ENCODE measurements at places on chromosomes 7 and 10.

DNA sequence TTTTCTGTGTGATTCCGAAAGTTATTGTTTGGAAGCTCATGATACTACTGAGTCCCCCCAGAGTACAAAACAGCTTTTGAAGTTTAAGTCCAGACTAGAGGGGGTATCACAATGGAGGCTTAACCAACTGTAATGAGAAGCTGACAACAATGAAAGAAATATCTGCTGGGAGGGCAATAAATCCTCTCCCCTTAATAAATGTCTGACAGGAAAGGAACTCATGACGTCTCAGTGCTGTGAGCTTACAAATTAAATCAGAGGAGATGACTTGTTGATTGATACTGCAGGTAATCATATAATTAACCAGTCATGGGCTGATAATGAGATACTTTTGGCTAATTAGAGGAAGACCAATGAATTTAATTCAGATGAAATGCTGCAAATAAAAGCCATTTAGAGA lies 102.6 kb upstream of the WDR11 start:
- DNase-seq: no peak

- DNase-seq: no peak
Measured at GRCh38 chr7:95766657-95767056, 5.7 kb upstream of the DYNC1I1 start.

DNA sequence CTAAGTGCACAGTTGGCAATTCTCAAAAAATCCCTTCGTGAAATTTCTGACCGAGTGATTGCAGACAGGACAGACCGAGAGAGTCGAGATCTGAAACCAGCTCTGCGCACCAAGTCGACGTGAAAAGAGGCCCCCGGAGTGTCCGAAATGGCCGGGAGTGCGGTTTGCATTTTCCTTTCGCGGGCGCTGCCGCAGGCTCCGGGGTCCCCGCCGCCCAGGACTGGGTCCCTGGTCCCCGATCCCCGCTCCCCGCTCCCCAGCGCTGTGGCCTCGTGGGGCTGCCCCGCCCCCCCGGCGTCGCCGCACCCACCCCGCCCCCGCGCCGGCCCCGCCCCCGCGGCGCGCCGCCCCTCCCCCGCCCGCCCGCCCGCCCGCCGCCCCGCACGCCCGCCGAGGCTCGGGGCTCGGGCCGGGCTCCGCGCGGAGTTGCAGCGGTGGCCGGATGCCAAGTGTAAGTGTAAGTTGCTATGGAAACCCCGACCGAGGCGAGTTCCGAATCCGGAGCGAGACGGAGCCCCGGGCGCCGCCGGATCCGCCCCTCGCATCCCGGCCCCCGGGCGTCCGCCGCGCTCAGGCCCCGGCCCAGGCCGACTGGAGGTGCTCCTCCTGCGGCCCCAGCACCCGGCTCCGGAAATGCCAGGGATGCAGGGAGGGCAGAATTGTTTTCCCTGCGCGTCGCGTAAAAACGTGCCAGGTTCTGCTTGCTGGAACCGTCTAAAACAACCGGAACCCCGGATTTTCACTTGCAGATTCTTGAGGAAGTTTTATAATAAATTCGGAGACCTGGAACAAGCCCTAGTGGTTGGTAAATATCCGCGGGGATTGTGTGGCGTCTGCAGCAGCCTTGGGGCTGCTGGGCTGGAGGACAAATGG lies 4.6 kb downstream of the BMI1 start:
- DNase-seq: peak; percentile 79

- DNase-seq: no peak
Measured at GRCh38 chr10:34156781-34157425, 658.2 kb downstream of the PARD3 start.

DNA sequence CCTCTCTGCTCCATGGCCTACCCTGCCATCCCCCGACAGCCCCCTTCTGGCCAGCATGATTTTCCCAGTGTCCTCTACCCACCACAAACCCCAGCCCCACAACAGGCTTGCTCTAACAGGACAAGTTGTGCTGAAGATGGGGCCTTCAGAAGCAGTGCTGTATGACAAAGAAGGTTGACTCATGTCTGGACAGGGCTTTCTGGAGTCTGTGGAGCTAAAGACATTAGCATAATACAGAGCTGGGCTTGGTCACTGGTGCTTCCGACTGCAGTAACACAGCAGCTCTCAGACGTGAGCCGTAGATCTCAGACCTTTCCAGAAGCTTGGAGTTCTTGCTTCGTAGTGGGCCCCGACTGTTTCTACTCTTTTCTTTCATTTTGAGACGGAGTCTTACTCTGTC lies 100.5 kb downstream of the GTF2IRD1 start:
- peak; percentile 38 for DNase-seq

- peak; percentile 74 for DNase-seq
Measured at GRCh38 chr10:91798649-91799611, 704 bp downstream of the TNKS2 start.

DNA sequence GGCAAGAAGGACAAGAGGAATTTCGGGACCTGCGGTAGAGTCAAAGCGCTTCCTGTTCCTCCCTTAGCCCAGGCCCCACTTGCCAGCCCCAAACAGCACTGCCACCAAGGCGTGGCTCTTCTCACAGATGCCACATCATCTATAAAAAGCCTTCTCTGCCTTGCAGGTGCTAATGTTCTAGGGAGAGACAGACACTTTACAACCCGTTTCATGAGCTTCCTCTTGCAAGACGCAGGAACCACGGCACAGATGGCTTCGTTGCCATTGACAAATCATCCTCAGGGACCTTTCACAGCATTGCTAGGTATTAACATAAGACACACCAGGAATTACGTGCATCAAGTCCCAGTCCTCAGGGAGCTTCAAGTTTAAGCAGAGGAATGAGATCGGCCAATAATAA lies 180.9 kb downstream of the JCAD start:
- no peak for DNase-seq

DNA sequence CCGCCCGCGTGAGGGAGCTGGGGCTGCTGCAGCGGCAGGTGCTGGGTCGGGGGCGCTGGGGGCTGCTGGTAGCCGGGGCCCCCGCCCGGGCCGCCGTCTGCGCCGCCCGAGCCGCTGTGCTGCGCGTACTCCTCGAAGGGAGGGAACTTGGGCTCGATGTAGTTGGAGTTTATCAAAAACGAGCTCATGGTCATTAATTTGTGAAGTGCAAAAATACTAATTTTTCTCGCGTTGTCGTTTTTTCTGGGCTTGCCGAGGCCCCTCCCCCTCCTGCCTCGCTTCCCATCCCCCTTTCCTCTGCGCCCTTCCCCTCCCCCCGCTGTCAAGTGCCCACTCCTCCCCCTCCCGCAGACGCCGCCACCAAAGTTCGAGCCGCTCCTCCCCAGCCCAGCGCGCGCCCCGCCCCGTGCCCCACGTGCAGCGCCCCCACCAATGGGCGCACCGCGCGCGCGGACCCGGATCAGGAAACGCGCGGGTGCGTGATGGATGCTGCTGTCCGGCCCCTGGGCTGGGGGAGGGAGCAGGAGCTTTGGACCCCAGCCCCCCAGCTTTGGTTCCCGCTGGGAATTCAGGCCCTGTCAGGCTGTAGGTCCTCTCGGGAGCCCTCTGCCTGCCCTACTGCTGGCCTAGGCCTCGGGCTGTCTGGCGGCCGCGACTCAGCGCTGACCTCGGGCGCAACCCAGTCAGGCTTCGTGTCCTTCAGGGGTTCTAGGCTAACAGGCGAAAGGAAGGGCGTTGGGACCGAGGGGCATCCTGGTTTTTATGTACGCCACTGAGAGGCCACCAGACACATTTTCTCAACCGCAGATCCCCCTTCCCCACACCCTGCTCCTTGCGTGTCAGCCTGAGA lies at the start of gene HOXA4:
TSS of gene HOXA4 (minus strand) at position 218 of the 850 bp plus-strand sequence. CDS start at position 194, 24 bp downstream.
- peak; percentile 83 for DNase-seq

- DNase-seq: no peak
Measured at GRCh38 chr7:103811290-103811689, 178.2 kb downstream of the RELN start.

- DNase-seq: no peak
Measured at GRCh38 chr7:29087840-29088170, 58.5 kb downstream of the CPVL start.

DNA sequence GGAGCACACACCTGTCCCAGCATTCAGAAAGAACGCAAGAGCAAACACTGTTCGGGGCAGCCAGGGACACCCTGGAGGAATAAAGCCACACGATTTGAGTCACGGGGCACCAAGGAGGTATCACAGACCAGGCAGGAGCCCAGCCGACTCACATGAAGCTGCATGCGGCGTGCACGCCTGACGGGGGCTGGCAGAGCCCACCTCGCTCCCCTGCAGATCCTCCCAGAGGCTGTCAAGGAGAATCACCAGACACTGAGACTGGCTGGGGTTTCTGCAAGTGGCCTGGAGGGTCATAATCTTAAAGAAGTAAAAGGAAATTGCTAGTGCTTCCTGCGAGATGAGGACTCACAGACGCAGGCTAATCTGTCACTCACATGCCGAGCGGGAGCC lies 61.6 kb downstream of the TCERG1L start:
- DNase-seq: no peak

DNA sequence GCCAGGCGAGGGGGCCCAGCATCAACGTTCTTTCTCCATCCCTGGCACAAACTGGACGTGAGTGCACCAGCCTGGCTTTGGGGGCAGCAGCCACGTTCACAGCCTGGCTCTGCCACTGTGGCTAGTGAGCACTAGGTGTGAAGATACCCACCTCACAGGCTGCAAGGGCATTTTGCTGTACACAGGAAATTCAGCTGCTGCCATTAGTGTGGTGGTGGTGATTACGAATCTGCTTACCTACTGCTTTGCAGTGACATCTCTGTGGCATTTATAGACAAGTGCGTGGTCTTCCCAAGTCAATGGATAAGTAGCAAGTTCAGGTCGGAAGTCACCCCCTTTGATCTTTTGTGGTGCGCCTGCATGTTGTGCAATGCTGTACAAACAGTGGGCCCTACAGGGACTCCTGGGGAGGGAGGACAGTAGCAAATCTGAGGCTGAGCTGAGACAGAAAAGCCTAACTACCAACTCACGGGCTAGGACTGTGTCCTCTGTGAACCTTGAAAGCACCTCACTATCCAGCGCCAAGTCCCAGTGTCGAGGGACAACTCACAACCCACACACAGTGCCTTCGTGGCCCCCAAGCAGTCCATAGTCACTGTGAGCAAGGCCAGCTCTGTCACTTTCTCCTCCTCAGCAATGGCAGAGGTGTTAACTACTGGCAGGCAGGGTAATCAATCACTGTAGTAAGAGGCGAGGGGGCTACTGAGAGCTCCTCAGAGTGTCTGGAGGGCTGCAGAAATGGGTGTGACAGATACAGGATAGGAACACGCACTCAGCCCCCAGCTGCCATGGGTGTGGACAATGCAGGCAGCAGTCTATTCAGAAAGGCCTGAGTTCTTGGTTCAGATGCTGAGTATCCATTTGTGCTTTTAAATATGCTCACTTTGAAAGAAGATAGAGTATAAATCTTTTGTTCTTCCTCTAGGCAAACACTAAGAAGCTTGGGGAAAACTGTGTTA lies 17.0 kb upstream of the MMP21 start:
- no peak for DNase-seq

DNA sequence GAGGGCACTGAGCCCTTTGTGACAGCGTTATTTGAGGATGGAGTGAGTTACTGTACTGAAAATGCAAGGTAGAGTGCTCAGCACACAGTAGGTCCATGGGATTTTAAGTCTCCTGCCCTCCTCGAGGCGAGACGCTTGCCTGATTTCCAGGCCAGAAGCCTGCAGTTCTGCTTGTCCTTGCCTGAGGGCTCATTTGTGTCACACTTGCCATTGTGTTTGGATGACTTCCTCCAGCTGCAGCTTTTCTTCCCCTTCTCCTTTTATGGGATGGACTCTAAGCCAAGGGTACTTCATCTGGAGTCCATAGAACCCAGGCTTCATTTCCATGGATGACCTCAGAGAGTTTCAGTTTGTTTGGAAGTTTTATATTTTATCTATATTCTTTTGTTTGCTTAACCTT lies 304.2 kb upstream of the BMPER start:
- no peak for DNase-seq

DNA sequence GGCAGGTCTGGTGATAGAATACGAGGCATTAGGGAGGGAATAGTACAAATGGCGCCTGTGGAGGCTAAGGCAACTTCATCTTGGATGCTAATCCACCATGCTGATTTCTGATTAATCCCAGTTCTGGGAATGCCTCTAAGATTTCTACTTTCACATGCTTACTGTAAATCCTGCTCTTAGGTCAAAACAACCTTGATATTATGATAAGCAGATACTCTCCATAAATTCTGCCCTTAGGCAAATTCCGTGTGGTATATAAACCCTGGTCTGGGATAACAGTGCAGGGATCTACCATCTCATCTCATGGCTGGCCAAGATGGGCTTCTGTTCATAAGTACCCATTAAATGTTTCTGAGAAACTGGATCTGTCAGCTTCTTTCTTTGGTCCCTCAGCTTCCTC lies 11.4 kb upstream of the NEUROG3 start:
- no peak for DNase-seq

DNA sequence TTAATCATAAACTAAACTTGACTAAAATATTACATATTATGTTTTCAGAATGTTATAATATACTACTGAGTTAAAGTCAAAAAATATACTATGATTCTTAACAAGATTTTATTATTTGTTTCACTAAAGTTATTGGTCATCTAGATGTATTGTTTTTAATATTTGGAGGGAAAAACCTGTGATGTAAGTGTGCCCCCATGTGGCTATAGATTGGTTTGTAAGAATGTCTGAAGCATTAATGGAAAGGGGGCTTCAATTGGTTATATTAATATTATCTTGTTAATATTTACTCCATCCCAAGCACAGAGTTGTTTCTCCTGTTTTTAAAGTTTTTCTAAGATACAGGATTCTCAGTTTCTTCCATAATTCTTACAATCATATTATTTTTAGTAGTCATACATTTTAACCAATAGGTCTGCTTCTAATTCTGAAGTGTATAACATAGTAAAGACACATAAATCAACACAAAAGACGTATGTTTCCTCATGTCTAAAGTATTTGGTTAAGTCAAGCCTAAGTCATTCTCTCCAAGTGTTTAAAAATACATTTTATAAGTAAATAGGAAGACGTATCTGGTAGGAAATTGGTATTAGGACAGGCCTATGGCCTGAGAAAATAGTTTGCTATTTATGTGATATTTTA lies 58.0 kb downstream of the GNAT3 start:
- peak; percentile 47 for DNase-seq

DNA sequence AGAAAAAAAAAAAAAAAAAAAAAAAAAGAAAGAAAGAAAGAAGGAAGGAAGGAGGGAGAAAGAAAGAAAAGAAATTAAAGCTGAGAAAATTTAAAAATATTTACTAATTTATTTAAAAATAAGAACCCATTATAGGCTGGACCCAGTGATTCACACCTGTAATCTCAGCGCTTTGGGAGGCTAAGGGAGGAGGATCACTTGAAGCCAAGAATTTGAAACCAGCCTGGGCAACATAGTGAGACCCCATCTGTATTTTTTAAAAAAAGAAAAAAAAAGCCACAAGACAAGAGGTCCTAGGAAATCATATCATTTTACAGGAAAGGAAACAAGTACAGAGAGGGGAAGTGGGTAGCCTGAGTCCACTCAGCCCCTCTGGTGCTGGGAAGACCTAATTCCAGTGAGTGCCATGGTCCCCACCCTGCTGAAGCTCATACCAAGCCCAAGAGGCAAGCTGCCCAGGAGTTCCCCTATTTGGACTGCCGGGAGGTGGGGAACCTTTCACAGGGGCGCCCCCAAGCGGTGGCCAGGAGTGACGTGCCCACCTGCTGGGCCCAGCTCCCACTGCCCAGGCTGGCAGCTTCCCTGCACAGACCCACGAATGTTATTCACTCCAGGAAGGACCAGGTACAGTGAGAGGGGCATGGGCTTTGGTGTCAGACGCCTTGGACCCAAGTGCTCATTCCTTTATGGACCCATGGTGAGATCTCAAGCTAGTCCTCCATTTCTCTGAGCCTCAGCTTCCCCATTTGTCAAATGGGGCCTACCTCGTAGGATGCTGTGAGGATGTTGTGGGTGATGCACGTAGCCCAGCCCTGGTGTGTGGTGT lies 133.6 kb downstream of the ZMIZ1 start:
- DNase-seq: peak; percentile 60

- DNase-seq: no peak
Measured at GRCh38 chr7:65301007-65301406, 72.6 kb upstream of the ZNF92 start.
